ENCODE measurements at places on chromosomes 4 and X.
A peak's percentile ranks its signal among the peaks of the same experiment; 100 is the strongest.

DNA sequence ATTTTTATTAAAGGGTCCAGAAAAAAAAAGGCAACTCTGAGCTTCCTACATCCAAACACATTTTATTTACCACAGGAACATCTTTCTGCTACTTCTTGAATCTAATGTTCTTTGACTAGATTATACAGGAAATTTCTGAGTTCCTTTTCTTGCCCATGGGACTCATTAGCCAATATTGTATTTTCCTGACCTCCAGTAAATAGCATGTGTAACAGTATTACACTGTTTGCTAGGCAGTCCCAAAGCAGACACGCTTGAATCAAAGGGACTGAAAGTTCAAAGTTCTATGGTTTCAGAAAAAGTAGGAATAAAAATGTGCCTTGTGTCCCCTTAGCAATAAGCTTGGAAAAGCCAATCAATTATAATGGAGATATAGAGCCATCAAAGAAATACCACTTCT lies 57.4 kb downstream of the MOSPD2 start:
- no peak for DNase-seq

- no peak for DNase-seq
Observed at GRCh38 chr4:124060261-124060918, 652.1 kb downstream of the ANKRD50 start.

GRCh38 chr4:64174247-64174882 lies 234.9 kb downstream of the TECRL start:
- no peak for DNase-seq

DNA sequence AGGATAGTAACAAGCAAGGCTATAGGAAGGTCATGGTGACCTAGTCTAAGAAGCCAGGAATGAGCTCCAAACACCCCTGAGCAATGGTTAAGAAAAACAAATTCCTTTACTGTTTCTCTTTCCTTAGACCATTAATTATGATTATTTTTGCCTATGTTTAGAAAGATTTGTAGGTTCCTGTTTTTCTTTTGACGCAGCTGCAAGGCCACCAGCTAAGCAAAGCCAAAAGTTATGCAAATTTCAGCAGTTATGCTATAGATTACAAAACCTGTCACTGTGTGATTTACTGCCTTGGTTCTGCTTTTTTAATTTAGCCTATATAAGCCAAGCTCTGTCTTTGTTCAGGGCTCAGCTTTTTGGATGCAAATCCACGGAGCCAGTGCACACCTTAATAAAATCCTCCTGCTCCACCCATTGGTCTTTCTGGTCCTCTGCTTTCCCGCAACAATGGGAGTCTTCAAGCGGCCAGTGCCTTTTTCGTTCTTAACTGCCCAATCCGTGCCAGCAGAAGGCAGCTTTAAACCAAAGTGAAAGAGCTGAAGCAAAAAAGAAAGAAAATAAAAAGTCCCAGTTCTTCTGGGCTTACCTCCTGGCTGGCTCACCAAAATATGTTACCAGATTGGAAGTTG lies 1.4 kb upstream of the CEP135 start:
- peak; percentile 37 for DNase-seq

GRCh38 chr4:92968556-92968955 lies 664.8 kb downstream of the GRID2 start:
- DNase-seq: no peak

DNA sequence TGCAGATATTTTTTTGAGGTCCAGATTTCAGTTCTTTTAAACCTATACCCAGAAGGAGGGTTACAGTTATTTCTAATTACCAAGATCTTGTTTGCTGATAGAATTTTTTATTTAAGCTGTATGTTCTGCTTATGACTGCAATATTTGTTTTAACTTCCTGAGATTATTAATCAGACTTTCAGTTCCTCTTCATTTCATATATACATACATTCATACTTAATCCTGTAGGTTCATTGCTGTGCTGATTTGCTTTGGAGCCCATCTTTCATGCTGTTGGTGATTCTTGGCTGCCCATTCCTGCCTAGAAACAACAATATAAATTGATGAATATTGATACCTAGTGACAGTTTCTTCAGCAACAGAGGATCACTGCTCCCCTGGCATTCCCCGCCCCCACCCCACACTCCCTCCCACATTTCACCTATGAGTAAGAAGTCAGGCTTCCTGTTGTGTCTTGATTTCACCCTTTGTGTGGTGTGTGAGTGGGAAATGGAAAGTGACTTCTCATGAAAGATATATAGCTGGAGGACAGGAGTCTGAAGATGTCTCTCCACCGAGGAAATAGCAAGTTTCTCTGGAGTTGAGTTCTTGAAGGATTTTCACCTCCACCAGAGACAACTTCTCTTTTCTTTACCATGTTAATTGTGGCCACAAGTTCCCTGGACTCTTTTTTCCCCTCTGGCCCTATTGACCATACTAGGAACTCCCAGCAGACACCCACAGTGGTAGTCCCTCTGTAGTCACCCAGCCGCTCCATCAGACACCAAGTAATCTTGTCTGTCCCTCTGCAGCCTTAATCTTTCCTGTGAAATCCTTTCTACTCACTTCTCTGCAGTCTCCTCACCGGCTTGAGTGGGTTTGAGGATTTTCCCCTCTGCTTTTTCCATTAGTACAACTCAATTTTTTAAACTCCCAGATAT lies 118.4 kb downstream of the ASB9 start:
- DNase-seq: no peak

- no peak for DNase-seq
Observed at GRCh38 chr4:13816472-13816871, 188.9 kb upstream of the BOD1L1 start.

GRCh38 chr4:87103691-87104187 lies 116.7 kb downstream of the KLHL8 start:
- no peak for DNase-seq

DNA sequence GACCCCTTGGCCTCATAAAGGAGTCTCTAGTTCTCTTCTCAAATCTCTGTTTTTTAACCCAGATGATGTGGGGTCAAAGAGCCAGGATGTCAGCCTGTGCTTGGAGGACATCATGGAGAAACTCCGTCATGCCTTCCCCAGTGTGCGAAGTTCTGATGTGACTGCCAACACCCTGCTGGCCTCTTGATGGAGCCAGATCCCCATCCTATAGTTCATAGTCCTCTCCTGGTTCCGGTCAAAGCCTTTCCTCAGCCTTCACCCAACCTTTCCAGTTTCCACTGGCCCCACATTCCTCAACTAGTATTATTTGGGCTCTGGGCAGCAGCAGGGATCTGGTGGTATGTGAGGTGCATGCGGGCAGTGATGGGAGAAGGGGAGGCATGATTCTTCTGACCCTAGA lies 30.7 kb downstream of the TAF7L start:
- no peak for DNase-seq

- DNase-seq: no peak
Observed at GRCh38 chrX:46040001-46040400, 505.2 kb downstream of the ZNF674 start.

- no peak for DNase-seq
Observed at GRCh38 chrX:130100180-130100579, 10.1 kb downstream of the ELF4 start.

DNA sequence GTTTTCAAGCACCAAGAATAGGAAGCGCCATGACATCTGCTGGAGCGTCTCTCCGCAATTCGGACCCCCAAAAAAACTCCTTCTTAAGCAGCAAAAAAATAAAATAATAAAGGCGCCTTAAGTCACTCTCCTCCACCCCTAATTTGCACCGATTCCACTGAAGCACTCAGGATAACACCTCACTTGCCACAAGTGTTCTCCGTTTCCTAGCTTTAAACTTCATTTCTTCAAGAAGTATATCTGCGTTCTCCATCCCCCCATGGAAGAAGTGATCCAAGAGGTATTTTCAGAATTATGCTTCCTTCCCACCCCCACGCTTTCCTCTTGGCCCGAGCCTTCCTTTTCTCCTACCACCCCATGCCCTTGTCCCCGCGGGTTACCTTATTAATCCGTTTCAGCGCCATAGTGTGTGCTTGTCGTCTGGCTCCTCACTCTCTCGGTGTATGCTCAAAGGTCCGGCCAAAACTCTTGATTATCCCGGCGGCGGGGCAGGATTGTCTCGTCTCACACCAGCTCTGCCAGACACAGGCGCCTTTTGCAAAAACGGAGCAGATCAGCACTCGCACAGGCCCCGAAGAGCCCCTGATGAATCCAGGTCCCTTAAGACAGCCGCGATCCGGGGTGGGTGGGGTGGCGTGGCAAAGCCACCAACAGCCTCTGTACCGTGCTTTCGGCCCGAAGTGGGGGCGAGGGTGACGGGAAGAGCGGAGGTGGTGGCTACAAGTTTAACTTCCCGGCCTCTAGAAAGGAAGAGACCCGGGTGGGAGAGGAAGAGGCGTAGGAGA lies 1.1 kb downstream of the UBE2D3 start:
- no peak for DNase-seq

GRCh38 chrX:107485013-107485412 lies 35.6 kb downstream of the FRMPD3 start:
- no peak for DNase-seq

DNA sequence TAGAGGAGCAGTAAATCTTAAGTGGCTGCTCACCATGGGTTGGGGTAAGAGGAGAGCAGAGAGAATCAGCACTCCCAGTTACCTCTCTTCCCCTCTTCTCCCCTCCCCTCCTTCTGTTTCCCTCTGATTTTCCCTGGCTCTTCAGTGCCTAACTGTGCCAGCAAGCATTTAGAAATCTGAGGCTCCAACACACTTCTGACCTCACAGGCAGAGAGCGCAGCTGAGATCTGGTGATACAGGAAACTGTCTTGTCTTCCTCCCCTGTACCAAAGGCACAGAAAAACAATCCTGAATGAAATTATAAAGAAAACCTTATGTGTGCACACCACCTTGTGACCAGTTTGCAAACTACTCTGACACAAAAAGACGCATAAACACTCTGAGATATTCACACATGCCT lies 82.4 kb upstream of the SMIM10 start:
- DNase-seq: no peak

- DNase-seq: no peak
Observed at GRCh38 chr4:158688813-158689212, 16.7 kb downstream of the ETFDH start.

- no peak for DNase-seq
Observed at GRCh38 chr4:6437826-6438238, 34.6 kb downstream of the PPP2R2C start.

DNA sequence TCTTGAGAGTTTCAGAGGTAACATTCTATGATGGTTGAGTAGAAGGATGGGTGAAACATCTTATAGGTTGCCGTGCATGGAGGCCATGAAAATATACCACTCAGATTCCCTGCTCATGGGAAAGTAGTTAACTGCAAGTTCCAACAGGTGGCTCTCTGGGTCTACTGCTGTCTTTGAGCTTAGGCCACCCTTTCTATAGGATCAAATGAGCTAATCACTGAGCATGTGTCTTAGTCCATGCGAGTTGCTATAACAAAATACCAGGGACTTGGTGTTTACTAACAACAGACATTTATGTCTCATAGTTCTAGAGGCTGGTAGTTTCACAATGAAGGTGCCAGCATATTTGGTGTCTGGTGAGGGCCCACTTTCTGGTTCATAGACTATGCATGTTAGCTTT lies 144.8 kb upstream of the UNC5C start:
- DNase-seq: no peak

DNA sequence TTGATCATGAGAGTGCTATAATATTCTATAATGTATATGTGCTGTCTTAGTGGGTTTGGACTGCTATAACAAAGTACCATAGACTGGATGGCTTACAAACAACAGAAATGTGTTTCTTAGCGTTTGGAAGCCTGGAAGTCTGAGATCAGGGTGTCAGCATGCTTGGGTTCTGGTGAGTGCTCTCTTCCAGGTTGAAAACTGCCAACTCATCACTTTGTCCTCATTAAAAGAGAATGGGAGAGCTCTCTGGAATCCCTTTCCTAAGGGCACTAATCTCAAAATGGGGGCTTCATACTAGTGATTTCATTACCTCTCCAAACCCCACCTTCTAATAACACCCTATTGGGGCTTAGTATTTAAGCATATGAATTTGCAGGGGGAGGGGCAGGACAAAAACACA lies 33.5 kb upstream of the KCNIP4 start:
- DNase-seq: no peak

DNA sequence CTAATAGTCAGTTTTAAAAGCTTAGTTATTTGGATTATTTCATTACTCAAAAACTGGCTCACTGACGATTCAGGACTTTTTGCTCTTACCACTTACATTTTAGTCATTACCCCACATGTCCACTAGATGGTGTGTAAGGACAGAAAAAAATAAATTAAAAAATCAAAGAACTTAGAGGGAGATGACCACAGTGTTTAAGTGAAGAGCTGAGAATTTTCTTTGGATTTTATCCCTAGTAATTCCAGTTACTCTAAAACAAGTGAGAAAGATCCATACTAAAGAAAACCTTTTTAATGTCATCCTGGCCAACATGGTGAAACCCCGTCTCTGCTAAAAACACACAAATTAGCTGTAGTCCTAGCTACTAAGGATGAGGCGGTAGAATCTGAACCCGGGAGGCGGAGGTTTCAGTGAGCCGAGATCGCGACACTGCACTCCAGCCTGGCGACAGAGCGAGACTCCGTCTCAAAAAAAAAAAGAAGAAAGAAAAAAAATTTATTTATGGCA lies 26.4 kb upstream of the TMPRSS11B start:
- peak; percentile 44 for DNase-seq

GRCh38 chr4:19327364-19327763 lies 924.3 kb upstream of the SLIT2 start:
- DNase-seq: no peak

- no peak for DNase-seq
Observed at GRCh38 chr4:175421506-175421905, 390.6 kb downstream of the GPM6A start.

- no peak for DNase-seq
Observed at GRCh38 chr4:119068529-119068962, 67.1 kb upstream of the MYOZ2 start.

DNA sequence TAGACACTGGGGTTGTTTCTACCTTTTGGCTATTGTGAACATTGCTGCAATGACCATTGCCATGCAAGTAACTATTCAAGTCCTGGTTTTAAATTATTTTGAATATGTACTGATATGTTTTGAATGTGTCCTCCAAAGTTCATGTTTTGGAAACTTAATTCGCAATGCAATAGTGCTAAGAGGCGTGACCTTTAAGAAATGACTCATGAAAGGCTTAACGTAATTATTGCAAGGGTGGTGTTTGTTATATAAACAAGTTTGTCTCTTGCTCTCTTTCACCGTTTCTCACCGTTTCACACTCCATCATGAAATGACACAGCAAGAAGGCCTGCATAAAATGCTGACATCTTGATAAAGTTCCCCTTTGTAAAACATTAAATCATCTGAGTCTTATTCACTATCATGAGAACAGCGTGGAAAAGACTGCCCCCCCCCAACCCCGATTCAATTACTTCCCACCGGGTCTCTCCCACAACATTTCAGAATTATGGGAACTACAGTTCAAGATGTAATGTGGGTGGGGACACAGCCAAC lies 506.9 kb upstream of the FAM47C start:
- DNase-seq: no peak

- DNase-seq: no peak
Observed at GRCh38 chr4:36508394-36508793, 227.0 kb downstream of the DTHD1 start.

GRCh38 chr4:186693159-186693815 lies 30.4 kb downstream of the FAT1 start:
- no peak for DNase-seq

- DNase-seq: no peak
Observed at GRCh38 chrX:103151799-103152198, 58.9 kb upstream of the NXF3 start.
